Activated effector memory CD4-positive, alpha-beta T cell treated with Interleukin-2 at 50 U/mL for 16 hours (primary cell): ENCODE measurements at places on chromosomes 5 and 9.

DNA sequence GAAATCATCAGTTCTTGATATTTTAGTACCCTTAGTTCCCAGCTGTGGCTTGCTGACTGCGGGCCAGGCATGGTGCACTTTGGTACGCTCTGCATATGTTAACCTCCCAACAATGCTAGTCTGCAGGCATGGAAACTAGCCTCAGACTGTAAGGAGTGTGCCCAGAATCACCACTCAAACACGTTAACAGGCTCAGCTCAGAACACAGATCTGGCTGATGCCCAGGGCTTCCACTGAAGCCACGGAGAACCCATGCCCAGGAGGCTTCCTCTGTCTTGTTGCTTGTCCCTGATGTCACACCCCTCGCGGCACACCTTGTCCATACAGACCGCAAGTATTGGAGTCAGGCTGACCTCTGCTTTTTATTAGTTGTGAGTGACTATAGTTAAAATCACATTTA is 187.2 kb upstream of the OTULINL start:
- DNase-seq: no peak

- no peak for DNase-seq
These were observed 12.5 kb upstream of the MAMDC2 start for GRCh38 chr9:70031141-70031545.

DNA sequence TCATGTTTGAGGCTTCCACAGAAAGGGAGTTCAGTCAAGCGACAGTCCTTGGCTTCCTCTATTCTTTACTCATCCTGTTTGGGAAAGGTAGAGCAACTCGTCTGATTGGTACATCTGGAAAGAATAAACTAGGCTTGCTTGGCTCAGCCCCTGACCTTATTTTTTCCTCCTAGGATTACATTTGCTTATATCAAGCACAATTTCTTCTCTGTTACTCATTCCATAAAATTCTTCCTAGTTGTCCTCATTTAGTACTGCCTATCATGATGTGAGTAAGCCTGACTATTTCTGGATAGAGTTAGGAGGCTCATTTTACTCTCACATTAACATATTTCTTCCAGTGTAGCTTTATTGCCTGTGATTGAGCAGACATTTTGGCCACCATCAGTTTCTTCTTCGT is 10.9 kb upstream of the CARNMT1 start:
- DNase-seq: no peak

GRCh38 chr9:20307621-20308020 is 314.7 kb downstream of the MLLT3 start:
- no peak for DNase-seq

- no peak for DNase-seq
These were observed 464.0 kb upstream of the TUSC1 start for GRCh38 chr9:26142201-26142600.

DNA sequence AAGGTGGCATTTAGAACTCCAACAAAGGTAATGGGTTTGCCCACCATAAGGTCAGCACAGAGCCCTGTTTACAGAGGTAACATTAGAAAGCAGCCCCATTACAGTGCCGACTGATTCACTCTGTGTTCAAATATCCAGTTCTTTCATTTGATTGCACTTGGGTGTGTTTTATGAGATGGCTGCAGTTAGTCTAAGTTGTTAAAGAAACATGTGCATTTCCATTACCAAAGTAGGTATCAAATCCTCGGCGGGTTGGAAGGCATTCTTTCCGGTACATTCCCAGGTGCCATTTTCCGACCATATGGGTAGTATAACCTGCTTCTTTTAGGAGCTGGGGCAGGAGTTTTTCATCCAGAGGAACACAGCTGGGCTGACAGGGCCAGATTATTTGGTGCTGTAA is 16.3 kb downstream of the ARSB start:
- DNase-seq: no peak
